CD8-positive, alpha-beta T cell (primary cell): ENCODE measurements at places on chromosomes 12 and 14.

- no peak for DNase-seq
Observed at GRCh38 chr14:77099425-77100167, 1.5 kb downstream of the CIPC start.

DNA sequence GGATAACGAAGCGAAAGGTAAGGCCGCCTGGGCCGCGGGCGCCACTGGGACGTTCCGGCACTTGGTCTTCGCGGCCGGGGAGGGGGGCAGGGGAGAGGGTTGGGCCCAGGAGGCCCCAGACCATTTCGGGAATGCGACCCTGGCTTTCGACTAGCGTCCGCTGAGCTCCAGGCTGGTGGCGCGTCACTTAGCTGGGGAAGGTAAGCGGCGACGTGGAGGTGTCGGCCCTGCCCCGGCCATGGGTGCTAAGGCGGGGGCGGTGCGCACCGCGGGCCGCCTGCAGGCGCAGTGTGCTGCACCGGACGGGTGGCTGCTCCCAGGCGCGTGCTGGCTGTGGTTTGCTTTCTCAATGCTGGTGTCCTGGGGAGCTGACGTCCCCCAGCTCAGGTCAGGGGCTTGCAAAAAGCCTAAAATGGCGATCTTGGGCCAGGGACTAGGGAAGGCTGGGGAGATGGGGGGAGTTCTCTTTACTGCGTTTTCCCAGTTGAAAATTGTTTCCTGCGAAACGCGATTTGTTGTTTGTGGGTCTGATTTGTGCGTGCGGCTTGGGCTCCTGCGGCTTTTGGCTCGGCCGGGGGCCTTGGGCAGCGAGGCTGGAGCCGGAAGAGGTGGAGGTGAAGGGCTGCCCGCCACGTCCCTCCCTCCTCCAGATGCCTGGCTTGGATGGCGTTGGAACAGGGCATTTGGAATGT, 1.2 kb downstream of the HOXC10 start:
- DNase-seq = no peak

GRCh38 chr12:89836026-89836425, 127.4 kb upstream of the ATP2B1 start:
- DNase-seq = no peak

- DNase-seq = no peak
Observed at GRCh38 chr14:23434488-23435222, 805 bp downstream of the MYH7 start.

GRCh38 chr14:103653805-103654204, 24.8 kb downstream of the KLC1 start:
- no peak for DNase-seq

GRCh38 chr14:63596998-63597658, 44.5 kb downstream of the WDR89 start:
- no peak for DNase-seq
